ENCODE measurements at places on chromosomes 7 and 10. TPM values are rescaled to one million over a fixed set of nuclear protein-coding genes. Genes with fewer than 3 reads are reported as not detected.

The AKR1C4 gene
- not detected for total RNA-seq

The OR2F2 gene
- total RNA-seq = not detected

DNA sequence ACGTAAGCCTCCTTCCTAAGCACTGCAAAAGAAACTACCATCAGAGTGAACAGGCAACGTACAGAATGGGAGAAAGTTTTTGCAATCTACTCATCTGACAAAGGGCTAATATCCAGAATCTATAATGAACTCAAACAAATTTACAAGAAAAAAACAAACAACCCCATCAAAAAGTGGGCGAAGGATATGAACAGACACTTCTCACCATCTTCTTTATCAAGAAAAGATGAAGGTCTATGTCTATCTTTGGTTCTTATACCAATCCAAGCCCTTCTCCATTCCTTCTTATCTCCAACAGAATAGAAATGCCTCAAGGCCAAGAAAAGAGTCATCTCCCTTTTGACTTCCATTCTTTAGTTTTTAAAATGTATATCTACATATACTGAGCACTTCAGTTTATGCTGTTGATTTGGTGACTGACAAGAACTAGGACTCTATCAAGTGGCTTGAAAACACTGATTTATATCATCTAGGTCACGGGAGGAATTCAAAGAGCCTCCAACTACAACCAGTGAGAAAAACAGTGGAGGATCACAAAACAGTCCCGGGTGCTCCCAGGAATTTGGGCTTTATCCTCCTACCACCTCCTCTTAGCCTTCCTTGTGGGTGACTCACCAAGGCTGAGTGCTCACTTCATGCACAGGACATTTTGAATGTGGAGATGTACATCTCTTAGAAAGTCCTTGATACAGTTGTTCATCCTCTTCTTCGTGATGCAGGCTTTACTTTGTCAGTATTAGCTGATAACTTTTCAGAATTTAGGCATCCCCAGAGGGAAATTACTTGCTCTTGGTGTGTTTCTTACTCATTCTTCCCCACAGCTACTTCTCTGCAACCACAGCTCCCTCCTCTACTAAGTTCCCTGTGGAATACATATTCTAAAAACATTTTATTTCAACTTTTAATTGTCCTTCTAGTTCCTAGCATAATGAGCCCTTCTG lies 15.4 kb downstream of the TAS2R41 start:
- no peak overlapping the region for H3K27ac ChIP-seq
- no peaks in the 10 kb centered on the region for H3K27me3 ChIP-seq
- no peak for DNase-seq
- H3K36me3 ChIP-seq = no peaks in the 10 kb centered on the region

- H3K27ac ChIP-seq = no peak overlapping the region
- H3K36me3 ChIP-seq = peaks cover 11% of the 10 kb centered on the region
- DNase-seq = no peak
- no peaks in the 10 kb centered on the region for H3K27me3 ChIP-seq
- H3K4me3 ChIP-seq = no peak overlapping the region
Measured at GRCh38 chr7:36506130-36506798, 116.6 kb downstream of the ANLN start.

The TRIL gene
- 4.6 TPM for total RNA-seq

- no peaks in the 10 kb centered on the region for H3K27me3 ChIP-seq
- DNase-seq = no peak
Measured at GRCh38 chr7:23615331-23615730, 18.1 kb downstream of the CCDC126 start.

DNA sequence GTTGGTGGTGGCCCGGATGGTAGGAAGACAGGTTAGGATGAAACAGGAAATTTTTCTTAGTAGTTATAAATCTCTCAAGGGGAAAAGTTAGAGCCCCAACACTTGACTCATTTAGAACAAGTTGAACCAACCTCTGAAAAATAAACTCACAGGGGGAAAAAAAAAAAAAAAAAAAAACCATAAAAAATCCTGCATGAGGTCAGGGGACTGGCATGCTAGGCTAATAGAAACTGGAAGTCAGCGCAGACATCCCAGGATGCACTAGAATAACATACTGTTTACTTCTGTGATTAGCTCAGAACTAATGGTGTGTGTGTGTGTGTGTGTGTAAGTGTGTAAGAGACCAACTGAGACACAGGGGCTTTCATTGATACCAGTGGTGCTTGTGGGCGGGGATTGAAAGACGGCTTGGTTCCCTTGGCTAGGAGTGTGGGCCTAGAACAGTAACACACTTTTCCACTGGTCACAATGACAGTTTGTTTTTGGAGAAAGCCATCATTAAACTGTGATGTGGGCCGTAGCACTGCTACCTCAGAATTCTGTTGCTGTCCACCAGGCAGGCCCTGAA lies 491.6 kb upstream of the GALNT17 start:
- peaks cover 2% of the 10 kb centered on the region for H3K27me3 ChIP-seq
- H3K4me1 ChIP-seq = peaks cover 20% of the 10 kb centered on the region
- no peak overlapping the region for H3K4me3 ChIP-seq
- no peak for DNase-seq
- H3K27ac ChIP-seq = no peak overlapping the region
- no peaks in the 10 kb centered on the region for H3K36me3 ChIP-seq

- H3K4me1 ChIP-seq = peaks cover 64% of the 10 kb centered on the region
- H3K27ac ChIP-seq = peak overlapping the region; percentile 88
- peaks cover 6% of the 10 kb centered on the region for H3K36me3 ChIP-seq
- H3K4me3 ChIP-seq = no peak overlapping the region
Measured at GRCh38 chr7:105723572-105723971, 142.3 kb upstream of the EFCAB10 start.

- no peak overlapping the region for H3K27ac ChIP-seq
- peaks cover 2% of the 10 kb centered on the region for H3K4me1 ChIP-seq
- no peaks in the 10 kb centered on the region for H3K27me3 ChIP-seq
- no peak for DNase-seq
- H3K36me3 ChIP-seq = peaks cover 3% of the 10 kb centered on the region
Measured at GRCh38 chr10:7969623-7970022, 84.9 kb upstream of the GATA3 start.

The CALML3 gene
- not detected for total RNA-seq

- no peaks in the 10 kb centered on the region for H3K27me3 ChIP-seq
- no peak overlapping the region for H3K4me3 ChIP-seq
- H3K27ac ChIP-seq = no peak overlapping the region
- peaks cover 30% of the 10 kb centered on the region for H3K4me1 ChIP-seq
- no peaks in the 10 kb centered on the region for H3K36me3 ChIP-seq
- no peak for DNase-seq
Measured at GRCh38 chr7:132402751-132403245, 173.5 kb downstream of the PLXNA4 start.

DNA sequence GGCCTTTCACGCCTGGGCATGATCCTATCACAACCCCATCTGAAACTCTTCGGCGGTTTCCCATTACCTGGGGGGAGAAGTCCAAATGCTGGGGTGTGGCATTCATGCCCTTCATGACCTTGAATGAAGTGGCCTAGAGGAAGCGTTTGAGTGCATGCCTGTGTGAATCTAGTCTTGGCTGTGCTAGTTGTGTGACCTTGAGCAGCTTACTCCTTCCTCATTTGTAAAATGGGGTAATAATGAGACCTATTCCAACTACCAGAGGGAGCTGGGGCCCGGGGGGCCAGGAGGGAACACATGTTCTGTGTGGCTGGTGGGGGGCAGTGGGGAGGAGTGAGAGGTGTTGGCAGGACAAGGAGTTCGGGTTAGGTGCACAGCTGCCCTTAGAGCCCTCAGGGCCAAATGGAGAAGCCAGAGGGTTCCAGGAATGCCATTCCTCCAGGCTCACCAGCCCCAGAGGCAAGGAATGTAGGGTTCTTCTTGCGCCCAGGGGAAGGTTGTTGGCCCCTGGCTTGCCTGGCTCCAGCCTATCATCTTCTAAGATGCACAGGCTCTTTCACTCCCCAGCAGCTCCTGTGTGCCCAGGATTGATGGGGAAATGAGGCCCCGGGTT lies 21.3 kb upstream of the TBRG4 start:
- H3K27me3 ChIP-seq = no peaks in the 10 kb centered on the region
- H3K36me3 ChIP-seq = no peaks in the 10 kb centered on the region
- no peak for DNase-seq
- peaks cover 4% of the 10 kb centered on the region for H3K4me1 ChIP-seq
- H3K4me3 ChIP-seq = no peak overlapping the region
- no peak overlapping the region for H3K27ac ChIP-seq

DNA sequence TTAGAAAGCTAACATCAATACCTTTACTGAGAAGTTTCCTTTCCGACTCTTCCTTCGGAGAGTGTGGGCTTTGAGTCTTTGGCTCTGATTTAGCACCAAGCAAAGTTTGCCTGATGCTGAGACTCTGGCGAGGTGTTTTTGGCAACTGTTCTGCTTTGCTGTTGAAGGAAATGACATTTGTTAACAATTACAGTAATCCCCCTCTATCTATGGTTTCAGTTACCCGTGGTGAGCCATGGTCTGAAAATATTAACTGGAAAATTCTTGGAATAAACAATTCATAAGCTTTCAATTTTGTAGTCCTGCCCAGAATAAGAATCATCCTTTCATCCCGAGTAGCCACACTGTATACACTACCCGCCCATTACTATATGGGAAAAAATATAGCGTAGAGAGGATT lies 126.3 kb downstream of the ARHGAP21 start:
- no peak for DNase-seq
- no peak overlapping the region for H3K4me3 ChIP-seq
- no peak overlapping the region for H3K27ac ChIP-seq
- peaks cover 16% of the 10 kb centered on the region for H3K4me1 ChIP-seq

GRCh38 chr7:159091480-159092475 lies 52.9 kb downstream of the VIPR2 start:
- no peaks in the 10 kb centered on the region for H3K27me3 ChIP-seq
- H3K27ac ChIP-seq = 0 out of 2 replicates have a peak overlapping the region, but pooled peaks have one; percentile 41

DNA sequence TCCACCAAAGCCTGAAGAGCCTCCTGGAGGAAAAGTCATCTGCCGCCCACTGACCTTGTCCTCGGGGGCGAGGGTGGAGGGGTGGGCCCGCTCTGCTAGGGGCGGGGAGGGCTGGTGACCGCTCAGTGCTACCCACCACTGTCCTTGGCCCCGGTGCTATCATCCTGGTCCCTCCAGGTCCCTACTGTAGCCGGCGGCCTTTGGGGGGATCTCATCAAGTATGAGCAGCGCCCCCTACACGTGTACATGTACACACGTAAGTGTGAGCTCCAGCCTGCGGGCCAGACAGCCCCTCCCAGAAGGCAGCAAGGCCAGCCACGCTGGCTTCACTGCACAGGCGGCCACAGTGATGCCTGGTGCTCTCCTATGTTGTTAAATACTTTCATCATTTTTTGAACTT lies 19.6 kb downstream of the TTYH3 start:
- no peaks in the 10 kb centered on the region for H3K27me3 ChIP-seq
- H3K4me1 ChIP-seq = peaks cover 2% of the 10 kb centered on the region
- H3K36me3 ChIP-seq = peaks cover 25% of the 10 kb centered on the region
- H3K4me3 ChIP-seq = no peak overlapping the region

The TDRD1 gene
- total RNA-seq = 0.57 TPM

- no peak overlapping the region for H3K27ac ChIP-seq
- peaks cover 14% of the 10 kb centered on the region for H3K4me1 ChIP-seq
- no peak overlapping the region for H3K4me3 ChIP-seq
- H3K27me3 ChIP-seq = no peaks in the 10 kb centered on the region
- DNase-seq = no peak
Measured at GRCh38 chr7:149214020-149214720, 18.8 kb downstream of the ZNF282 start.

The FRG2B gene
- total RNA-seq = not detected

DNA sequence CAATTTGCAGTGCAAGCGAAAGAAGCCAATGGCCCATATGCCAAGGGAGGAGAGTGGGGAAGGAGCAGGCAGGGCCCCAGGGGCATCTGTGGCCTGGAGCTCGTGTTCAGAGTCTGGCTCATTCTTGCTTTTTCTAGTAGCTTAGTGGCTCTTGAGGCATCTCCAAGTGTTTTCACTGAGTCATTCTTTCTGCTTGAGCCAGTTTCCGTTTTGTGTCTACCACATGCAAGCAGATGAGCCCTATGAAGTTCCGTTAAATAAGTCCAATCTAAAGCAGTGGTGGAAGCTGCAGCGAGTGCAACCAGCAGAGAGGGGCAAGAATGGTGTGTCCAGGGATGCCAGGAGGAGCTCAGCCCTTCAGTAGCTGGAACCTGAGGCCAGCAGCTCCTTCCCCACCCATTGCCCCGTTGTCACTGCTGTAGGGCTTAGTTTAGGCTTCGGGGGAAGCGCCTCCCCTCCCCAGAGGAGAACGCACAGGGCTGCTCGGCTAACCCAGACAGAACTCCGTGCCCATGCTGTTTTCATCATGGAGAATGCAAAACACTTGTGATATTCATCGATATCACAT lies 57.4 kb upstream of the EBF3 start:
- no peak overlapping the region for H3K4me3 ChIP-seq
- DNase-seq = no peak
- H3K27ac ChIP-seq = no peak overlapping the region
- no peaks in the 10 kb centered on the region for H3K36me3 ChIP-seq
- no peaks in the 10 kb centered on the region for H3K4me1 ChIP-seq
- 0 out of 2 replicates have a peak, but pooled peaks cover 3% of the 10 kb centered on the region for H3K27me3 ChIP-seq

DNA sequence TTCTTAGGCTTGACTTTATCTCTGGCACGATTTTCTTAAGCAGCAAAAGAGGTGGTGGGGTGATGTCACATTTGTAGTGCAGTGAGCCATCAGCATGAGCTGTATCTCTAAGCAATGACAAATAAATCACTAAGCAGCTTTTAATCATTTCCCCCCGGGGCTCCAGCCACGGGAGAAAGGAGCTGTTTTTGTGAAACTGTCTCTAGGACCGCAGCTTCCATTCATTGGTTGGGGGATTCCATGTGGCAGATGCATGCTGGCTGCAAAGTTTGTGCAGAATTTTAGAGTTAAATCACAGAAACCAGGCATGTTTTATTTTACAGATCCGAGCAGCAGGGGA lies 464 bp downstream of the KIAA1217 start:
- H3K4me1 ChIP-seq = peaks cover 65% of the 10 kb centered on the region
- H3K4me3 ChIP-seq = peak overlapping the region; percentile 84
- DNase-seq = no peak
- no peaks in the 10 kb centered on the region for H3K27me3 ChIP-seq
- peaks cover 7% of the 10 kb centered on the region for H3K36me3 ChIP-seq

The ADAMTS14 gene
- total RNA-seq = 2.1 TPM

DNA sequence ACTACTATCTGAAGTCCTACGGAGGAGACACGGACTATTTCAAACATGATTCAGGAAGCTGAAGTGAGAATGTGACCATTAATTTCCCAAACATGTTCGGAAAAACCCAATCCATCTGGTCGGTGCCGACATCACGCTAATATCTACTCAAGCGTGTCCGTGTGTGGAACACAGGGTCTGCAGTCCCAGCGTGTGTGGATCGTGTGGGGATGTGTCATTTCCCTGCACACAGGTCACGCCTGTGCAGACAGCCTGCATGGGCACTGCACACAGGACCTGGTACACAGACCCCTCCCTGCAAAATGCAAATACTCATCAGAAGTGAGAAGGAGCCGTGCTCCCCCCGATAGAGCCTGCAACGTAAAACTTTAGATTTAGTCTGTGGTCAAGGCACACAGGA lies 57.8 kb downstream of the CARD11 start:
- DNase-seq = no peak
- no peak overlapping the region for H3K27ac ChIP-seq
- peaks cover 14% of the 10 kb centered on the region for H3K36me3 ChIP-seq
- no peaks in the 10 kb centered on the region for H3K4me1 ChIP-seq
- H3K4me3 ChIP-seq = no peak overlapping the region

Data from WTC11 (cell line).